Erythroblast (primary cell): ENCODE measurements at places on chromosomes 6 and 20.

DNA sequence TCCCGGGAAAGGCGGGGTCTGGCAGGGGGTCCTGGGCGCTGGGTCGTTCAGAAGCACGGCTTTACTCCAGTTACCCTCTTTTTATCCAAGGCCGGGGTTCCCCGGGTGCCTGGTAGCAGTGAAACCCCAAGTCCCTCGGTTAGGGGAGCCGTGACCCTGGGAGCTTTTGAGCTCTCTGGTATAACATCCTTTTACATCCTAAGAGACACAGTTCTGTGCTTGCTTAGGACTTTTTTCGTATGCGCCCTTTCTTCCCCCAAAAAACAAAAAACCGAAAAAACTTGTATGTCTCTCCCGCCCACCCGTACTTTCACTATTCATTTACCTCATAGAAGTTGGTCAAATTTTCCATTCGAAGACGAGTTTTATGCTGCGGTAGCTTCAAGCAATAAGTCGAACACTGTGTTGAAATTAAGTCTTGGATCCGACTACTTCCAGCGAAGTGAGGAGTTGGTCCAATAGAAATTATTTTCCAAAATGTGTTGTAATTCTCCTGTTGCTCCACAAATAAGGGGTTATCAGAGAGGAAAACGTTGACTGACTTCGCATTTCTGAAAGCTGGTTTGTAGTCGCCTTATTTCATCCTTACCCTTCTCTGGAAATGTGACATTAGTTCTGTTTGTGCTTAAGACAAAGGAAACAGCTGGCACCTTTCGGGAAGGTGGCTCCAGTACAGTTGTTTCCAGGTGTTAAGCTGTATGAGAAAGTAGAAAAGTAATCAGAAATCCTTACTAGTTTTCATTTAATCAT, 816 bp upstream of the MAN1A1 start:
- peak; percentile 84 for DNase-seq

DNA sequence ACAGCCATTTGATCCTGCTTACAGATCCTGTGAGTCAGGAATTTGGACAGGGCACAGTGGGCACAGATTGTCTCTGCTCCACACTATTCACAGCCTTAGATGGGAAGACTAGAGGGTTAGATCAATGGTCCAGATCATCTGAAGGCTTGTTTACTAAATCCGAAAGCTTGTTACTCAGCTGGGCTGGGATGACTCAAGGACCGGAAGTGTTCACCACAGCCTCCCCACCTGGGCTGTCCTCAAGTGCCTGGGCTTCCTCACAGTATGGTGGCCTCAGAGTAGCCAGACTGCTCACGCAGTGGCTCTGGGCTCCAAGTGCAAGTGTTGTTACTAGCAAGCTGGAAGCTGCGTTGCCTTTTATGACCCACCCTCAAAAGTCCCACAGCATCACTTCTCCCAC, 75.4 kb upstream of the INSM1 start:
- no peak for DNase-seq

DNA sequence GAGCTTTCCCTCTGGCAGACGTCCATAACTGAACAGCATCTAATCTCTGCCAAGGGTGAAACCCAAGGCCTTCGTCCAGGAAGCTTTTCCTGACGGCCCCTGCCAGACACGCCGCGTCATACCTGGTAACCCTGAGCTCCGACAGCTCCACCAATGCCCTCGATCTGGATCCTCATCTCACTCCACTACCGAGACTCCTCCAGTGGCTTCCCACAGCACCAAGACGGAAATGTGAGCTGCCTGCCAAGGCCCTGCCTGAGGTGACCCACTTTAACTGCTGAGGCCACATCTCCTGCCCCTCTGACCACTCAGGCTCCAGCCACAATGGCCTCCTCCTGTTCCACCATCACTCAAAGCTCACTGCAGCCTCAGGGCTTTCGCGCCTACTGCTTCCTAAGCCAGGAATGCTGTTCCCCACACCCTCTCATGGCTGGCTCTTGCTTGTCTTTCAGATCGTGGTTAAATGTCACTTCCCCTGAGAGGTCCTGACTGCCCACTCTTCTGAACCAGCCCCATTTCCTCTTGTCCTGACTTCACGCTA, 143.2 kb downstream of the PREX1 start:
- DNase-seq = no peak

DNA sequence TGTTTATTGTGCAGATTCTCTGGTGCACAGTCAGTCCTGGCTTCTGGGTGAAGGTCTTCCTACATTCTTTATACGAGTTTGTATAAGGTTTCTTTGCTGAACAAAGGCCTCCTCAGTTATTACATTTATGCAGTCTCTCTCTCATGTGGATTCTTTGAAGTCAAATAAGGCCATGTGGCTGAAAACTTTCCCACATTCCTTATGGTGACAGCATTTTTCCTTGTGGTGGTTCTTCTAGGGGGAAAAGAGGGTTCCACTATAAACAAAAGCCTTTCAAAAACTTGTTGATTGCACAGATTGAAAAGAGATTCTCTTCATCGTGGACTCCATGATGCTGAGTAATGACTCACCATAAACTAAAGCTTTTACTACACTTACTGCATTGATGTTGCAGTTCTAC, 19.2 kb downstream of the ZSCAN12 start:
- no peak for DNase-seq

GRCh38 chr6:24446670-24447069, 42.7 kb downstream of the GPLD1 start:
- no peak for DNase-seq

- no peak for DNase-seq
These were observed 12.8 kb upstream of the DNAAF9 start for GRCh38 chr20:3420211-3420707.

GRCh38 chr6:166441325-166442078, 58.8 kb upstream of the MPC1 start:
- DNase-seq = no peak

DNA sequence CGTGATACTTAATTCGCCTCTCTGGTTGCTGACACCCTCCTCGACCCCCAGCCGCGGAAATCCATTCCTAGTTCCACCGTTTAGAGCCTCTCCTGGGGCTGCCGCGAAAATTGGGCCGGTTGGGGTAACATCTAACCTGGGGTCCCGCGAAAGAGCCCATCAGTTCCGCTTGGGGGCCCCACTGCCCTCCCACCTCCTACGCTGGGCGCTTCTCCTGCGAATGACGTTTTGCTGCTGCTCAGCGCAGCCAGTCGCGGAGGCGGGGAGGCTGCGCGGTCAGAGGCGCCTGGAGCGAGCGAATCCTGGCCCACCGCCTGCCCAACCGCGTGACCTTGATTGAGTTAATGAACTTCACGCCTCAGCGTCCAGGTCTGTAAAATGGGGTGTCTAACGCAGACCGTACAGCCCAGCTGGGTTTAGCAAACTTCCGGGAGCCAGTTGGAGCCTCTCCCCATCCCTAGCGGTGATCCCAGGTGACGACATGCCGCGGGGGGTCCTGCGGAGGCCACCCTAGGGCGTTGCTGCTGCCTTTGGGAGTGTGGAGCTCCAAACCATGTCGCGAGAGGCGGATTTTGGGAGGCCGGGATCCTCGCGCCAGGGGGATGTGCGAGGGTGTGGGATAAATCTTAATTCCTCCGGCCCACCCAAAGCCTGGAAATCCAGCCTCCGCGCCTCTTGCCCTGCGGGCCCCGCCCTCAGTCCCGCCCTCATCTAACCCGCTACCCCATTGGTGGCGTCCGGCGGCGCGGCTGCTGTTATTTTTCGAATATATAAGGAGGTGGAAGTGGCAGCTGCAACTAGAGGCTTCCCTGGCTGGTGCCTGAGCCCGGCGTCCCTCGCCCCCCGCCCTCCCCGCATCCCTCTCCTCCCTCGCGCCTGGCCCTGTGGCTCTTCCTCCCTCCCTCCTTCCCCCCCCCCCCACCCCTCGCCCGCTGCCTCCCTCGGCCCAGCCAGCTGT, at the start of gene CDC25B:
TSS of gene CDC25B (plus strand) at position 800 of the 958 bp plus-strand sequence. CDS start 222 bp downstream, outside the sequence.
- peak; percentile 87 for DNase-seq

DNA sequence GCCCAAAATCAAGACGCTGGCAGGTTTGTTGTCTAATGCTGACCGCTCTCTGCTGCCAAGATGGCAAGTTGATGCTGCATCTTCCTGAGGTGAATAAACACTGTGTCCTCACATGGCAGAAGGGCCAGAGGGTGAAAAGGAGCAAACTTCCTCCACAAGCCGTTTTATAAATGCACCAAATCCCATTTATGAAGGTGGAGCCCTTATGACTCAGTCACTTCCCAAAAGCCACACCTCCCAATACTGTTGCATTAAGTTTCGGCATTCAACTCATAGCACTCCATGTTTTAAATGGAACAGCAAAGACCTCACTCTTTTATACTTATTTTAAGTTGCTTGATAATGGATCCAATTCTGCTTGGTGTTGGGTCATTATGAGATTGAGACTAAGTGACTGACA, 316.6 kb downstream of the RFPL4B start:
- no peak for DNase-seq

GRCh38 chr6:75347898-75348610, 63.5 kb upstream of the TMEM30A start:
- no peak for DNase-seq

DNA sequence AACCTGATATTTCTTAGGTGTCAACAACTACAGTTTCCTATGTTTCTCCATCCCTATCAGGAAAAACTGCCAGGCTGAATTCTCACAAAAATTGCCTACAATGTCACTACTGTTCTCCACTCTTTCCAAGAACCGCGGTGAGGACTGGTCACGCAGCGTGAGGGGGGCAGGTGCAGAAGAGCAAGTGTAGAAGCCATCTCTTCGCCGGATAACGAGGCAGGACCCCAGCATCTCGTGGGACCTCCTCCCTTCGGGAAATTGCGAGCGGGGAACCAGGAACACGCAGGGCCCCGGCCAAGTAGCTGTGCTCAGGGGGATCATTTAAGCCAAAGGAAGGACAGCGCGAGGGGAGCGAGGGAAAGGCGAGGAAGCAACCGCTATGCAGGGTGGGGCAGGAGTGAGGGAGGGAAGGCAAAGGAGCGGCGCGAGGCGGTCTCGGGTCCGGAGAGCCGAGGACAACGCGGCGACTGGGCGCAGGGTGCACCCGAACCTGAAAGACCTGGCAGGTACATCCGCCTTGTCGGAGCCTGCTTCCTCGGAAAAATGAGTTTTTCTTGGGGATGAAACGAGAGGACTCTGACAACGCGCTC, 559 bp downstream of the APMAP start:
- DNase-seq = no peak

DNA sequence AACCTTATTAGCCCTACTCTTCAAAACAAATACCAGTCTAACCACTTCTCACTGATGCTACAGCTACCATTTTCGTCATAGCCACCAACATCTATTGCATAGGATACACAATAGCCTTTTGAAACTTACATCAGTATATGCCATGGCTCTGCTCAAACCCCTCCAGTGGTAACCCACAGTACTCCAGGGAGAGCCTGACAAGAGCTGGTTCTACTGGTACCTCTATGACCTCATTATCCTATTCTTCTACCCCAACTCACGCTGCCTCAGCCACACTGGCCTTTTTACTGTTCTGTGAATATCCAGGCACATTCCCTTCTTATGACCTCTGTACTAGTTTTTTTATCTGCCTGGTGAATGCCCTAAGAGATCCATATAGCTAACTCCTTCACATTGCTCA, 157.6 kb downstream of the ARHGAP18 start:
- no peak for DNase-seq
